ENCODE measurements at places on chromosomes 1 and 21.
A peak's percentile ranks its signal among the peaks of the same experiment; 100 is the strongest.

- no peak for DNase-seq
Observed at GRCh38 chr1:168867941-168868634, 139.1 kb upstream of the DPT start.

DNA sequence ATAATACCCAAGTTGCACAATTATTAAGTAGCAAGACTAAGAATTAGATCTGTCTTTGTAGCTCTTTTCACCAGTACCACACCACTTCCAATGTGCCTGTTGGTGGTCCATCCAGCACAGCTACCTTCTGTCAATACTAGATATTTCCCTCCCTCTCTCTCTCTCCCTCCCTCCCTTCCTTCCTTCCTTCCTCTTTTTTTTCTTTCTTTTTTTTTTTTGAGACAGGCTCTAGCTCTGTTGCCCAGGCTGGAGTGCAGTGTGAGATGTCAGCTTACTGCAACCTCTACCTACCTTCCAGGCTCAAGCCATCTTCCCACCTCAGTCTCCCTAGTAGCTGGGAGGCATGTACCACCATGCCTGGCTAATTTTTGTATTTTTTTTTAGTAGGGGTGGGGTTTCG, 21.1 kb downstream of the KPNA6 start:
- DNase-seq = no peak

DNA sequence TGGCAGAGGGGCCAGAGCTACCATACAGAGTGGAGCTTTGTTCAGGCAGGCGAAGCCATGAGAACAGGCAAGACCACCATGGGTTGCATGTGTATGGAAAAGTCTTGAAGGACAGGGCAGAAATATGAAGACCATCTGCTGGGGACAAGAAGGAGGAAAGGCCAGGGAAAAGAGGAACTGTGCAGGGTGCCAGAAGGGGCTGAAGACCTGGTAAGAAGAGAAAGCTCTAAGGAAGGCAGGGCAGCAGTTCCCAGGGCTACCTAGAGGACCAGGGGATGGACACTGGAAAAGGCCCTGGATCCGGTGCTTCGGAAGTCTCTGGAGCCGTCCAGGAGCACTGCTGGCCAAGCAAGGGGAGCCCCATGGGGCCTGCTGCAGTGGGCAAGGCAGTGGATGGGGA, 43.4 kb downstream of the PKP1 start:
- no peak for DNase-seq

DNA sequence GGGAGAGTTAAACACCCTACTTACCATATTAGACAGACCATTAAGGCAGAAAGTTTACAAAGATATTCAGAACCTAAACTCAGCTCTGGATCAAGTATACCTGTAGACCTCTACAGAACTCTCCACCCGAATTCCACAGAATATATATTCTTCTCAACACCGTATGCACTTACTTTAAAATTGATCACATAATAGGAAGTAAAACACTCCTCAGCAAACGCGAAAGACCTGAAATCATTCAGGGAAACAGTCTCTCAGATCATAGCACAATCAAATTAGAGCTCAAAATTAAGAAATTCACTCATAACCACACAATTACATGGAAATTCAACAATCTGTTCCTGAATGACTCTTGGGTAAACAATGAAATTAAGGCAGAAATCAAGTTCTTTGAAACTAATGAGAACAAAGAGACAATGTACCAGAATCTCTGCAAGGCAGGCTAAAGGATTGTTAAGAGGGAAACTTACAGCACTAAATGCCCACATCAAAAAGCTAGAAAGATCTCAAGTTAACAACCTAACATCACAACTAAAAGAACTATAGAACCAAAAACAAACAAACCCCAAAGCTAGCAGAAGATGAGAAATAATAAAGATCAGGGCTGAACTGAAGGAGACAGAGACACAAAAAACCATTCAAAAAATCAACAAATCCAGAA, 19.1 kb downstream of the CD84 start:
- no peak for DNase-seq

DNA sequence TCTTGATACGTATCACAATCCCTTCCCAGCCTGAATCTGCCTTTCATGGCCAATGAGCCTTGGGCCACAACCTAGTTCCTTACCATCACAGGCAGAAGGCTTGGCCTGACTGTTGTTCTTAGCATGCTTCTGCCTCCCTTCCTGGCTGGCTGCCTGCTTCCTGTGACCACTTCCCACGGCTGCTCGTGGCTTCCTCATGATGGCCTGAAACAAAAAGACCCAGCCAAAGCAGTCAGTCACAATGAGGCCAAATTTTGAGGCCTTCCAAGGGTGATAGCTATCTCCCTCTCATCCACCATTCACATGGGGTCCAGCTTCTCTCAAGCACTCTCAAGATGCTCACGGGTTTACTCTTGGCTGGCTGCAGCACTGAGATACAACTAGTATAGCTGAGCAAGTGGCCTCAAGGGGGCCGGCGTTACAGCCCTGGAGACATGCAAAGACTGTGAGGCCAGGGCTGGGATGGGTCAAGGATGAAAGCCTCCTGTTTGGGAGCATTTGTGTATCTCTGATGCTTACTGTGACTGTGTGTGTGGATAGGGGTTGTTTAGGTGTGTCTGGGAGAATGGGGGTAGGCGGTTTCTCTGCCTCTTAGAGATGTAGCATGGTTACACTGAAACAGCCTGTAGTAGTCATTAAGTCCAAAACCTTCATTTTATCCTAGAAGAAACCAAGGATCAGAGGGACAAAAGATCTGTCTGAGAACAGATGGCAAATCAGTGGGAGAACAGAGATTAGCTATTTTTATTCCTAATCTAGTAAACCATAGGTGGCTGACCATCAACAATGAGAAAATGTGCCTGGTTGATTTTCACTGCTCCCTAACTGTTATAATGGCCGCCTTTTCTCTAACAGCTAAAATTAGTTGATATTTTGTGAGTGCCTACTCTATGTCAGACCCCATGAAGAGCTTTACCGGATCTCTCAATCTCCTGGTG, 5.4 kb upstream of the TOE1 start:
- DNase-seq = no peak

DNA sequence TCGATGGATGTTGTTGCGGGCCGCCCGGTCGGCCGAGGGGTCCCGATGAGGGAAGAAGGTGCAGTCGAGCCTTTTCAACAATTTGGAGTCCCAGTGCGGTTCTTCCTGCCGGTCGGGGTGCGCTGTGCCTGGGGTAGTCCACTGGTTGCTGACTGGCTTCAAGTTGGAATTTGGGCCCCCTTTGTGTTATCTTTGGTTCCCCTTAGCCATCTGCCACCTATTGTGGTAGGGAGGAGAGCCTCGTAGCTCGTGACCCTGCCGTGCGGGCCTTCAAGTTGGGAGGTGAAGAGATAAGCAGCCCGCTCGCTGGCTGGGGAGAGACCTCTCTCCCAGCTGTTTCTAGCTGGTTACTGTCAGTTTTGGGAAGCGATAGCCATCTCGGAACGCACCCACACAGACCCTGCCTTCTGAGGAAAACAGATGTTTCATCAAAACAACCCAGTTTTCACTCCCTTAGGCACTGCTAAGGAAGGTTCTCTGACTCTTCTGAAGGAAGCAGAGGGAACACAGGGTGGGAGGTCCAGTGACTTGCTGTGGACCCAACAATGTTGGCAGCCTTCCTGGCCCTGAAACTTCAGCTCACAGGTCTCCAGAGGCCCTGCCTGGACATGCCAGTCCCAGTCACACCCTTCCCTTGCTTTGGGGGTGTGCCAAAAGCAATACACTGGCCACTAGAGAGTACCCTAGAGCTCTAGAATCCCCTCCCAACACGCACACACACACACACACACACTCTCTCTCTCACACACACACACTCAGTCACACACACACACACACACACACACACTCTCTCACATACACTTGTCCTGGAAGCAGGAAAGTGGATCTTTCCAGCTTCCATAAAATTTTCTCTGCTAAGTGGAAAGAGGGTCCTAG, 1.0 kb downstream of the BTG2 start:
- peak; percentile 17 for DNase-seq

- no peak for DNase-seq
Observed at GRCh38 chr1:36212782-36213181, 11.5 kb upstream of the THRAP3 start.

Measured in T-helper 2 cell (primary cell).